NCI-H774 (cell line): ENCODE measurements at places on chromosomes 3 and 15.

GRCh38 chr3:114363554-114364202 is 69.8 kb downstream of the TIGIT start:
- DNase-seq = no peak

- no peak for DNase-seq
These were observed 201.7 kb upstream of the PFN2 start for GRCh38 chr3:150172356-150172755.

- DNase-seq = no peak
These were observed 50.9 kb upstream of the ZDHHC23 start for GRCh38 chr3:113896930-113897329.

GRCh38 chr3:82157952-82158351 is 396.5 kb upstream of the GBE1 start:
- DNase-seq = no peak

- no peak for DNase-seq
These were observed 11.0 kb downstream of the TMED3 start for GRCh38 chr15:79321876-79322275.

- DNase-seq = no peak
These were observed 30.1 kb downstream of the BOC start for GRCh38 chr3:113241292-113242095.

DNA sequence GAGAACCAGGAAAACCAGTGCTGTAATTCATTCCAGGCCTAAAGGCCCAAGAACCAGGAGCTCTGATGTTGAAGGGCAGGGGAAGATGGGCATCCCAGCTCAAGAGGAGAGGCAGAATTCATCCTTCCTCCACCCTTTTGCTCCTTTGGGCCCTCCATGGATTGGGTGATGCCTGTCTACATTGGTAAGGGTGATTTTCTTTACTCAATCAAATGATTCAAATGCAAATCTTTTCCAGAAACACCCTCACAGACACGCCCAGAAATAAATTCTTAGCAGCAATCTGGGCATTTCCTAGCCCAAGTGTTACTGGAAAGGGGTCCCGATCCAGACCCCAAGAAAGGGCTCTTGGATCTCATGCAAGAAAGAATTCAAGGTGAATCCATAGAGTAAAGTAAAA is 17.6 kb upstream of the APOD start:
- DNase-seq = no peak

DNA sequence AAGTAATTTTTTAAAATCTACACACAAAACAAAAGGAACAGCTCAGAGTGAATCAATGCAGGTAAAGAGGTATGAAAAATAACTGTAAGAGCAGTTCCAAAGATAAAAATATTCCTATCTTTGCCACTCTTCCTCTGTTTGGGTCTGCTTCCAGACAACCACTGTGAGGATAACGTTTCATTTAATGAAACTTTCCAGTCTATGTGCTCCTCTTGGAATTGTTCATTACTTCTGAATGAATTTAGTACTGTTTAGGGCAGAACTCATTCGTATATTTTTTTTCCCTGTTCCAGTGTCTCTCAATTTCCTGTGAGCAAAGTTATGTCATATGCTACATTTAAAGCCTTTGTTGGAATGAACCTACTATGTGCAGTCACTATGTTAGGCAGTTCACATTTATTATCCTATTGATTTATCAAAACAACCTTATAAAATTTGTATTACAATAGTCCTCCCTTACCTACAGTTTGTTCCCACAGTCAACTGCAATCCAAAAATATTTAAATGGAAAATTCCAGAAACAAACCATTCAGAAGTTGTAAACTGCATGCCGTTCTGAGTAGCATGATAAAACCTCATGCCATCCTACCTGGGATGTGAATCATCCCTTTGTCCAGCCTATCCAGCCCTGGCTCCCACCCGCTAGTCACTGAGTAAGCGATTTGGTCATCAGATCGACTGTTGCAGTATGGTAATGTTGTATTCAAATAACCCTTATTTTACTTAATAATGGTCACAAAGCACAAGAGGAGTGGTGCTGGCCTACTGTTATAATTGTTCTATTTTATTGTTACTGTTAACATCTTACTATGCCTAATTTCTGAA is 98.1 kb downstream of the TMCC1 start:
- no peak for DNase-seq

DNA sequence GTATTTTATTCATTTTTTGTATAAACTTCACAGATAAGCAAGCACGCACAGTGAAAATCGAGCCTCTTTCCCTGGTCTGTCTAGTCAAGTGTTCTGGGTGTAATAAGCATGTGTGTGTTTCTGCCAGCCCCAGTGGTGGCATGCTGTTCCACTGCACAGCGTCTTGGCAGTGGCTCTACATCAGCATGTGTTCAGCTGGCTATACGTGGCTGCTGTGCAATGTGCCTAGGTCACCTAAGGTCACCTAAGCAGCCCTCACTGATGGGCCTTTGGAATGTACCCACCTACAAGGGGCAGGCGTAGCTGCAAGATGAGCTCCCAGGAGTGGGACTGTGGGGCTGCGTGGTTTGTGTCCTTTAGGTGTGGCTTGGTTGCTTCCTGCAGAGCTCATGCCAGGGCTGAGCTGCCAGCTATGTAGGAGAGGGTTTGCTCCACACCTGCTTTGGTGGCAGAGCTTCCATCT is 4.9 kb downstream of the LIMD1 start:
- no peak for DNase-seq

GRCh38 chr15:90553248-90553745 is 23.6 kb downstream of the CRTC3 start:
- DNase-seq = no peak
